D721Med (cell line): ENCODE measurements at places on chromosomes 6 and 20.
A peak's percentile ranks its signal among the peaks of the same experiment; 100 is the strongest.

DNA sequence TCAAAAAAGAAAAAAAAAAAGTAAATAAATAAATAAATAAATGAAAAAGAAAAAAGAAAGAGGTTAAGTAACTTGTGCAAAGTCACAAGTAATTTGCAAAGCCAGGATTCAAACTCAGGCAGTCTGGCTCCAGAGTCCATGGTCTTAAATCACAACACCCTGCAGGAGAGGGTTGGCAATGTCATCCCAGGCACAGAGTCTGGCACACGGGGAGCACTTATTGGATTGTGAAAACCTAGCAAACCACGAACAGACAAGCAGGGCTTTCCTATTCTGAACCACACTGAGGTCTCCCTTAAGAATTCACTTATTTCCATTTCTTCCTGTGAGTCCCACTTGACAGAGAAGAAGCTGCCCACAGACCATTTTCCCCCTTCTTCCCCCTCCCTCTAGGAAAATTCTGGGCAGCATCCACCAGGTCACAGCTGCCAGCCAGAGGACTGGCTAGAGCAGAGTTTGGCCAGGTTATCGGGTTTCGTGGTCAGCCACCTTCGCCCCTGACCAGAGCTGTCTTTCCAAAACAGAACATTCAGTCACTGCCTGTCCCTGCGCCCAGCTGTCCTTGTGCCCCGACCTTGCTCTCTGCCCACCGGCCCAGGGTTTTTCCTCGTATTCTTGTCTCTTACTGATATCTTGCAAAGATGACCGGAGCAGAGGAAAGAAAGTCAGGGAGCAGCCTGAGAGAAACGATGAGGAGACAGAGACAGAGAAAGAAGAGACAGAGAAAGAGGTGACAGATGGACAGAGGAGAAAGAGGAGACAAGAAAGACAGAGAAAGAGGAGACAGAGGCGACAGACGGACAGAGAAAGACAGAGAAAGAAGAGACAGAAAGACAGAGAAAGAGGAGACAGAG lies 106.4 kb upstream of the PTPN1 start:
- no peak for DNase-seq

- peak; percentile 16 for DNase-seq
Measured at GRCh38 chr6:135535989-135536414, 38.5 kb upstream of the AHI1 start.

DNA sequence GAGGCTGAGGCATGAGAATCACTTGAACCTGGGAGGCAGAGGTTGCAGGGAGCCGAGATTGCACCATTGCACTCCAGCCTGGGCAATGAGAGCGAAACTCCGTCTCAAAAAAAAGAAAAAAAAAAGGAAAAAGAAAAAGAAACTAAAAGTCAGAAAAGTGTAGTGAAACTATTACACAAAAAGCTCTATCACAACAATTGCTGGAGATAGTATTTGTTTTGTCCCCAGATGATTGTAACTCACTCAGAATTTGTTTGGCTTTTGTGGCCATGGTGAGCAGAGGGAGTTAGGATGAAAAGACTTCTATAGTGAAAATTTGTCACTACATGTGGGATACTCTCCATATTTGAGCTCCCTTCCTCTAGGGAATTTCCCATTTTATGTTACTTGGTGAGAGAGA lies 5.2 kb upstream of the GOPC start:
- no peak for DNase-seq

DNA sequence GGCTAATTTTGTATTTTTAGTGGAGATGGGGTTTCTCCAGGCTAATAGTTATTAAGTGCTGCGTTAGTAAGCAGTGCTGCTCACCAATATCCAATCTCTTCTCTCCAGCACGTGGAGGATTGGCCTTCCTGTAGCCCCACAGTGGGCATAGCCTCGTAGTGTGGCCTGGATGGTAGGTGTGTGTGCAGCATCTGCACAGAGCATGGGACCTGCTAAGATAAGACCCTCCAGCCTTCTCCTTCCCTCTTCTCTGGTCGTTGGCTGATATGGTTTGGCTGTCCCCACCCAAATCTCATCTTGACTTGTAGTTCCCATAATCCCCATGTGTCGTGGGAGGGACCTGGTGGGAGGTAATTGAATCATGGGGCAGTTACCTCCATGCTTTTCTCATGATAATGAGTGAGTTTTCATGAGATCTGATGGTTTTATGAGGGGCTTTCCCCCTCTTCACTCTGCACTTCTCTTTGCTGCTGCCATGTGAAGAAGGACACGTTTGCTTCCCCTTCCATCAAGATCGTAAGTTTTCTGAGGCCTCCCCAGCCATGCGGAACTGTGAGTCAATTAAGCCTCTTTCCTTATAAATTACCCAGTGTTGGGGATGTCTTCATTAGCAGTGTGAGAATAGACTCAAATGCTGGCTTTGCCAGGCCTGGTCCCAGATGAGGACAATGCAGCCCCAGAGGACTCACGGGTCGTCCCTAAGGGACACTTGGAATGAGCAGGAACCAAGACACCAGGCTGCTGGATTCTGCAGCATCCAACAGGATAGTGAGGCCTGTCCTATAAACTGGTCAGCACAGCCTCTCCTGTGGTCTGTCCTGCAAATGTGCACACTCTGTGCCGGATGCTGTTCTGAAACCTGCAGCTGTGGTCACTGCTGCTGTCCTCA lies 63.4 kb upstream of the AFDN start:
- DNase-seq: no peak

DNA sequence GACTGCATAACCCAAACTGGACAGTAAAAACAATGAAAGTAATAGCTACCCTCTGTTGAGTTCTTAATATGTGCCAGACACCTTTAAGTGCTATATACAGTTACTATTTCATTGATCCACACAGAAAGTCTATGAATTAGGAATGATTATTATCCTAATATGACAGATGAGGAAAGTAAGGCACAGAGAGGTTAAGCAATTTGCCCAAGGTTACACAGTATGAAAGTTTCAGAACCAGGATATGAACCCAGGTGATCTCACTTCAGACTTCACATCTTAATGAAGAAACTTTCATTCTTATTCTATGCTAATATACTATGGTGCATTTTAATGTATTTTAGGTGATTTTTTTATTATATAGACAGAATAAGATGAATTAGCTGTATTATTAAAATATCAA lies 40.6 kb upstream of the RIPPLY2 start:
- DNase-seq: no peak

- DNase-seq: no peak
Measured at GRCh38 chr6:124987291-124987690, 25.1 kb downstream of the RNF217 start.

DNA sequence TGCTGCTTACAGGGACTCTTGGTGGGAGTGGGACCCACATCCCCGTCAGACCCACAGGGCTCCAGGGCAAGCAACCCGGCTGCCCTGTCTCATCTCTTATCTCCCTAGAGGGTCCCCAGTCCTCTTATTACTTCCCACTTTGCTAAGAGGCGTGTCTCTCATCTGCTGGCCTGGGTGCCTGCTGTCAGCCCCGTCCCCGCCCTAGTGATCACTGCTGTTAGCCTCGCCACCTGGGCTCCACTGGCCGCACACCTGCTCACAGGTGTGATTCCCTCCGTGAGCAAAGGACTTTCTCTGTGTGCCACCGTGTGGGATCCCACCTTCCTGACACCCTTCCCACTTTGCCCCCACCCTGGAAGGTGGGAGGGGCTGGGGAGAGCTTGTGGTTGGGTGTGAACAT lies 57.6 kb downstream of the TCP11 start:
- DNase-seq: peak; percentile 10

DNA sequence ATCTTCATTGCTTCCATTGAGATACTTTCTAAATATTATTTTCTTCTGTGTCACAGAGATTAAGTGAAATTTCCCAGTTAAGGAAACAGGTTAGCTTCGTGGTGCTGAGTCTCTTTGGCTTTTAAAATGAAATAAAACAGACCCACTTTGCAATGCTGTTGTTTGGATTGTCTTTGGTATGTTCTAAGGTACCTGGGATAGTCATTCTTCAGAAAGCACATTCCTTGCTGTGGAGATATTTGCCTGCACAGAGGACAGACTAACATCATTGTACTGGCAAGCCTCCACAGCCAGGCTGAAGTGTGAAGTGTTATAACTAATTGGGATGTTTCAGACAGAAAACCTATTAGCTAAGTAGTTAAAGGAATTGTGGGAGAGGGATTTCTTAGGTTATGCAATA lies 148.8 kb upstream of the EPHA7 start:
- no peak for DNase-seq

DNA sequence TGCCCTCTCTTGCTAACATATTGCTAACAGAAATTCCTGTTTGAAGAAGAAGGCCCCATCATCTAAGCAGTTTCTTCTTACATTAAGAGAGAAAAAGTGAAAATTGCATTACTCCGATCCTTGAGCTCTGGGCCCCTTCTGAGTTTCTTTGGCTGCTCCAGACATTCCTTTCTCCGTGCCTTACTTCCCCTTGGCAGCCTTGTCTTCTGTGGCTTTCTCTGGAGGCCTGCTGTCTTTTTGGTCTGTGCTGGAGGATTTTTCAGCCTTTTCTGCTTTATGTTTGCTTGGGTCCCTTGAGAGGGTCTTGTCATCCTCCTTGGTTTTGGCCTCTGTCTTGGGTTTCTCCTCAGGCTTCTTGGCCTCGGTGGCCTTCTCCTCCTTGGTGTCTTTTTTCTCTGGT lies 378.8 kb upstream of the CHD6 start:
- DNase-seq: no peak

DNA sequence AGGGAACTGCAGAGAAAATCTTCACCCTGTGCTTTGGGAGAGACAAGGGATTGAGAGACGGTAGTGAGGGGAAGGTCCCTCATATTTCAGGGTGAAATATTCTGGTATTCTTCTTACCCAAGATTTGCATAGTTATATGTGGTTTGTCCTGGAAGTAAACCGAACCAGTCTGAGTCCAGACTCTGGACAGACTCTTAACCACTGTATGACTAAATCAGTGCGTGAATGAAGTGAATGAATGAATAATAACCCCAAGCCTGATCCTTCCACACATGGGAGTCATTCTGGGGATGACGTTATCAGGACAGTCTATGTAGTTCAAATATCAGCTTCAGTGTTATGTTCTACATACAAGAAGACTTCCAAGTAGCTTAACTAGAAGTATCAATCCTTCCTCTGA lies 690.7 kb downstream of the KIF16B start:
- no peak for DNase-seq

GRCh38 chr20:32474967-32475811 lies 109.9 kb downstream of the NOL4L start:
- peak; percentile 17 for DNase-seq

DNA sequence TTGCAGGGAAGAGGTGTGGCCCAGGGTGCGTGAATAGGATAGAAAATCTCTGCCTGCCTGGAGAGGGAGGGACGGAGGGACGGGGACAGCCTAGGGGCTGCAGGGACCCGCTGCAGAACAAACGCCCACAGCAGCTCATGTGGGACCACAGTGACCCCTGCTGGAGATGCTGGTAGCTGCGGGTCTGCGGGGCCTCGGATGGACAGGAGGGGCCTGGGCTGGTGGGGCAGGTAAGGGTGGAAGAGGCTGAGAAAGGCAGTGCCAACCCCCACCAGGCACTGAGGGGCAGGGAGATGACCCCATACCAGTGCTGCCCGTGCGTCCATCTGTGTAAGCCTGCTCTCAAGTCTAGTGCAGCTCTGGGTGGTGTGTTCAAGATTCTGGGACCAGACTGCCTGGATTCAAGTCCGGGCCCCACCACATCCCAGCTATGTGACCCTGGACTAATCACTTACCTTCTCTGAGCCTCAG lies 39.4 kb downstream of the KIAA1755 start:
- DNase-seq: peak; percentile 95

DNA sequence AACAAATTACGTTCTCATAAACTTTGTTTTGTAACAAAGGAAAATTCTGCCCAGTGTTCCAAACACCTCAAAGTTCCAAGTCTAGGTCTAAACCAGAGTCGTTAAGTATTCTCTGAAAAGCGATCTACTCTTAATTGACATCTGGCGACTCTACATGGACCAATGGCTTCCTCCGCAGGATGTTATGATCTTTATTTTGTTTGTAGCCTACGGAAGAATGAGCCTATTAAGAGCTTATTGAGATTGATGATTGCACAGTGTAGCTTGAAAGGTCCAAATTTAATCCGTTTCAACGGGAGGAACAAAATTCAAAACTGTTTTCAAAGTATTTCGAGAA lies 61.1 kb downstream of the FAM217A start:
- no peak for DNase-seq

DNA sequence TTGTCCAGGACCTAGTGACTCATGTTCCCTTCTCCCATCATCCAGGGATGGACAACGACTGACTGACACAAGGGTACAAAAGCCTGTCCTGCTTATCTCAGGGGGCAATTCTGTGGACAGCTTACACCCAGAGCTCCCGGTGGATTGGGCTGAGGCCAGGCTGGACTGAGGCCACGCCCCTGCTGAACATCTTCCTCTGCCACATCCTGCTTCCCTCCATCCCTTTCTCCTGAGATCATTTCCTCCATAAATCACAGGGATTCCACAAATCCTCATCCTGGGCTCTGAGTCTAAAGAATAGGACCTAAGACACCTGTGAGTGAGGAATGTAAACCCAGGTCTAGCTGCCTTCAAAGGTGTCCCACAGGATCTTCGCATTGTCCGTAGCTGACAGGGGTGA lies 30.4 kb upstream of the RNF24 start:
- DNase-seq: no peak

DNA sequence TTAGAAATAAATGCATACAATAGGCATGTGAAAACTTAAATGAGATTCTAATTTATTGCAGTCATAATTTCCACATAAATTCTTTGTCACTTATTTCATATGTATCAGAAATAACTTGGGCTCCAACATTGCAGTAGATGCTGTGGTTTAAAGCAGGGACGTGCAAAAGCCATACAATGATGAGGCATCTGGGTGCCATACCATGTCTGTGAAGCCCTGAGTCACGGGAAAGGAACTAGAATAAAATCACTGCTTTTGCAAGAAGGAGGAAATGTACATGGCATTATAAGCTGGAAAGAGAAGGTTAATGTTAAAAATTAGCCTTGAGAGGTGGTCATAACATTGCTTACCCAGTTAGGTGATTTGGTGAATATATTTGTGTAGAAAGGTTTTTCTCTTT lies 180.4 kb downstream of the SASH1 start:
- no peak for DNase-seq

GRCh38 chr6:20340068-20340848 lies 61.4 kb upstream of the E2F3 start:
- no peak for DNase-seq

- DNase-seq: no peak
Measured at GRCh38 chr6:19998541-19998940, 161.4 kb downstream of the ID4 start.

GRCh38 chr6:80425089-80425823 lies 318.8 kb downstream of the BCKDHB start:
- no peak for DNase-seq

DNA sequence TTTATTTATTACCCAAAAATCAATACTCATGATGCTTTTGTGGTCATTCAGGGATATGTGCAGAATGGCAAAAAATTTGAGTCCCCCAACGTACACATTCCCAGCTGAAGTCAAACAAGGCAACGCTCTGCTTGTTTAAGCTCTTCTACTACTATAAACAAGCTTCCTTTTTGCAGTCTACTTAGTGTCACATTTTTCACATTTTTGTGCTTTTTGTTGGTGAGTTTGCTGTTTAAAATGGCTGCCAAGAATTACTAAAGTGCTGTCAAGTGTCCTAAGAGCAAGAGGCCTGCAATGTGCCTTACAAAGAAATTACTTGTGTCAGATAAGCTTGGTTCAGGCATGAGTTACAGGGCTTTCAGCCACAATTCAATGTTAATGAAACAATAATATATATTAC lies 2.1 kb downstream of the WFDC8 start:
- DNase-seq: no peak

GRCh38 chr6:165049362-165049761 lies 260.0 kb downstream of the C6orf118 start:
- DNase-seq: no peak

- no peak for DNase-seq
Measured at GRCh38 chr6:14339711-14340584, 222.4 kb downstream of the CD83 start.
